Right ventricle myocardium inferior (tissue), 1 donor: ENCODE measurements at places on chromosomes 7 and 10. TPM values are rescaled to one million over a fixed set of nuclear protein-coding genes. Genes with fewer than 3 reads are reported as not detected.

The TAS2R41 gene
- not detected for total RNA-seq

DNA sequence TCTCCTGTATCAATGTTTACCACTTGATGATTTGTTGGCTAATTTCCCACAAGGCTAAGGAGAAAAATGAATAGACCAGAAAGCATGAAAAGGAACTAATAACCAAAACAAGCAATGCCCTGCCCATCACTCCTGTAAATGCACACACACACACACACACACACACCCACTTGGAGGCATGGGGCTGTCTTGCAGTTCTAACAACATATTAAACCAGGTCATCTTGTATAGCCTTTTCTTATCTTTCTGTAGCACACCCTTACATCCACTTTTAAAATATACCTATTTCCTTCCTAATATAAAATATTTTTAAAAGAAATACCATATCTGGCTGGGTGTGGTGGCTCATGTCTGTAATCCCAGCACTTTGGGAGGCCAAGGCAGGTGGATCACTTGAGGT is 105.3 kb downstream of the CTTNBP2 start:
- no peak for DNase-seq

DNA sequence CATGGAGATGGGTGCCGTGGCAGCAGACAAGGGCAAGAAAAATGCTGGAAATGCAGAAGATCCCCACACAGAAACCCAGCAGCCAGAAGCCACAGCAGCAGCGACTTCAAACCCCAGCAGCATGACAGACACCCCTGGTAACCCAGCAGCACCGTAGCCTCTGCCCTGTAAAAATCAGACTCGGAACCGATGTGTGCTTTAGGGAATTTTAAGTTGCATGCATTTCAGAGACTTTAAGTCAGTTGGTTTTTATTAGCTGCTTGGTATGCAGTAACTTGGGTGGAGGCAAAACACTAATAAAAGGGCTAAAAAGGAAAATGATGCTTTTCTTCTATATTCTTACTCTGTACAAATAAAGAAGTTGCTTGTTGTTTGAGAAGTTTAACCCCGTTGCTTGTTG is 25.9 kb downstream of the BAG3 start:
- DNase-seq, result no peak

- DNase-seq, result no peak
Observed at GRCh38 chr10:83252596-83252995, 886.7 kb upstream of the GHITM start.

GRCh38 chr10:19628767-19629560 is 187.3 kb upstream of the PLXDC2 start:
- DNase-seq, result no peak

GRCh38 chr10:117342641-117343040 is 32.6 kb downstream of the PDZD8 start:
- no peak for DNase-seq
